ENCODE measurements at places on chromosomes 12 and 14.
A peak's percentile ranks its signal among the peaks of the same experiment; 100 is the strongest.

GRCh38 chr12:130133851-130134562 is 28.3 kb upstream of the FZD10 start:
- DNase-seq, result no peak

DNA sequence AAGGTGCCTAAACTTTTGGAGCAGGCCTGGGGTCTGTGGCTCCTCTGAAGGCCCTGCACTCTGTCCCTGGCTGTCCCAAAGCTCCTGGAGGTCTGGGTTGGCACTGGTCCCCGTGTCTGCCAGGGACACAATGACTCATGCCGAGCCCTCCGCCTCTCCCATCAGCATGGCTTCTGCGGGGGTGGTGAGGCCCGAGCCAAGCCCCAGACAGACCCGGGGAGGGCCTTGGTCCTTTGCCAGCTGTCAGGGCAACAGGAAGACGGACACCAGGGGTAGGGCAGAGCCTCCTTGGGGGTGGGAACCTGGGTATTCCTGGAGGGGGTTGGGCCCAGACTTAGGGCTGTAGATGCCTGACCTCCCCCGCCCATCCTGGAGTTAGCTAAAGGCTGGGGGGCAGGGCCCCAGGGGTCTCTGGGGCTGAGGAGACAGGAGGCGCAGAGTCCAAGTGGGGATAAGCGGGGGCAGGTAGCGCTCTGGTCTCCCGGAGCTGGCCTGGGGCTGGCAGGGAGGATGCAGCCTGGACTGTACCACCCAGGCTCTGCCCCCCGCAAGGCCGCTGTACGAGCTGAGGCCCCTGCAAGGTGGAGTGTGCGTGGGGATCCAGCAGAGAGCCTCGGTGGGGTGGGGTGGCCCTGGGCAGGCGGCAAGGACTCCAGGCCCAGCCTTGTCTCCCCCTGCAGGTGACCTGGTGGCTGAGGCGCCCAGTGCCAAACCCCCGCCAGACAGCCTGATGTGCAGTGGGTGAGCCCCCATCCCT is 16.4 kb upstream of the PUS1 start:
- DNase-seq, result no peak

DNA sequence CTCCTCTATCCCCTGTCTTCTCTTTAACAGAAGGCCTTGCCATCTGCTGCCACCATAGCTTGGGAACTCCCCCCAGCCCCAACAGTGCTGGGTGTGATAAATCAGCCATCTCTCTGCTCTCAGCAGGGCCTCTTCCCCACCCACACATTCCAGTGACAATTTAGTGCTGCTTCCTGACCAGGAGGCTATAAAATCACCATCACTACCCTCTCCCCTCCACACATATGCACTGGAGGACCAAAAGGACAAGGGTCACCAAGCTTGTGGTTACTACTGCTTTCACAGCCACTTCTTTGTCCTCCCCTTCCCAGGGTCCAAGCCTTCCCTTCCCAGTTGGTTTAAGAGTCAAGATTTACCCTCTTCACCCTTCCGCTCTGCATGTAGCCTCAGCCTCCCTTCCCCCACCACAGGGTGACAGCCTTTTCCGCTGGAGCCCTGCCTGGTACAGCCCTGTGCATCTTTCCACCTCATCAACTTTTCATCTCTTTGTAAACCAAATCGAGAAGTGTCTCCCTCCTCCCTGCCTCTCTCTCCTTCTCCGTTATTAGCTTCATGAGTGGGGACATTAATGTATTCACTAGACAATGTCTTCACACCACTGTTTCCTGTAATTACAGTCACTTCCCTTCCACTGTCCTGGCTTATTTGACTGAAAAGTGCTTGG is 9.4 kb downstream of the PSMB5 start:
- DNase-seq, result no peak

DNA sequence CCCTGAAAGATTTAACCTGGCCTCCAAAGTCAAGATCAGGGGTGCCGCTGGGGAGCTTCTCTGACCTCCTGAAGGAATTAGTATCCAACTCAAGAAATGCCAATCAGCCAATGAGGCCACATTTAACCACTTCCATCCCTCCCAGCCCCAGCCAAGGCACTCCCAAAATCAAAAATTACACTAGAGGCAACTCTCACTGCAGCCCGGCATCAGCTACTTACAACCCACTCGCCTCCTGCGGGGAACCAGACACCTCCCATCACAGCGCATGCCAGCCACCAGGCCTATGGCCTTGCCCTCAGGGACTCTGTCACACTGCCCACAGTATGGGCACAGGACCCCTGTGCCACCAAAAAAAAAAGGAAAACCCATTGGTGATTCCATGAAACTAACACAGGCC is 62.3 kb upstream of the DDX11 start:
- no peak for DNase-seq

- DNase-seq, result no peak
Observed at GRCh38 chr12:83010169-83010804, 323.6 kb downstream of the TMTC2 start.

DNA sequence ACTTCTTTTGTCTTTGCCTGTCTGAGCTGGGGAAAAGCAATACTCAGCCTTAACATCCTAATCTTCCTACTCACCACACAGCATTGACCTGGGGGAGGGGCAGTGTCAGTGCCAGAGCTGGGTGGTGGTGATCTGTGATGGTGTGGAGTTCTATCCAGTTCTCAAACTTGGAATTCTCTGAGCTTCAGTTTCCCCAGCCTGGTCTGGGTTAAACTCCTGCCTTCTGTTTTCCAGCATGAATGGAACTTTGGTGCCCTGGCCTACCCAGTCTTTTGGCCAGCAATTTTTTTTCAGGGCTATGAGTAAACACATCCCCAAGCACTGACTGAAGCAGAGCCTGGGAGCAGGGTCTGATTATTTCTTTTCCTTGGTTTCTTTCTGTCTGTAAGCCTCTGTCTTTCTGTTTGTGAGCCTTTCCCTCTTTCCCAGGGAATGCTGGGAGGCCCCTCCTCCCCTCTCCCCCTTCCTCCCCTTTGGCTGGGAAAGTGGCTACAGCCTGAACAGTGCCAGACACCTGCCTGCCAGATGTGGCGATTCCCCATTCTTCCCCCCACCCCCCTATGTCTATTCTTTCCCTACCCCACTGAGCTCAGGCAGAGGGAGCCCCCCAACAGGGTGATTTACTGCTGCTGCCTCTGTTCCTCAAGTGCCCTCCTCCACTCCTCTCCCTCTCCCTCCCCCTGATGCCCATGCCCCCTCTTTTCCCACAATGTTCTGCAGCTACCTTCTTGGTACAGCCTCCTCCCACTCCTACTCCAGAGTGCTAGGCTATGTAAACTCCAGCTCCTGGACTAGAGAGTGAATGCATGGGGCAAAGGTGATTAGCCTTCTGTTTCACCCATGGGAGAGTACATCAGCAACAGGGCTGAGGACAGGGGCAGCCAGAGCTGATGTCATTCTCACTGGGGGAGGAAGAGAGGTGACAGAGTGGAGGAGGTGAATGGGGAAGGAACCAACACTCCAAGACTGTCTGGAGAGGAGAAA is 11.1 kb downstream of the GPR84 start:
- peak; percentile 91 for DNase-seq

DNA sequence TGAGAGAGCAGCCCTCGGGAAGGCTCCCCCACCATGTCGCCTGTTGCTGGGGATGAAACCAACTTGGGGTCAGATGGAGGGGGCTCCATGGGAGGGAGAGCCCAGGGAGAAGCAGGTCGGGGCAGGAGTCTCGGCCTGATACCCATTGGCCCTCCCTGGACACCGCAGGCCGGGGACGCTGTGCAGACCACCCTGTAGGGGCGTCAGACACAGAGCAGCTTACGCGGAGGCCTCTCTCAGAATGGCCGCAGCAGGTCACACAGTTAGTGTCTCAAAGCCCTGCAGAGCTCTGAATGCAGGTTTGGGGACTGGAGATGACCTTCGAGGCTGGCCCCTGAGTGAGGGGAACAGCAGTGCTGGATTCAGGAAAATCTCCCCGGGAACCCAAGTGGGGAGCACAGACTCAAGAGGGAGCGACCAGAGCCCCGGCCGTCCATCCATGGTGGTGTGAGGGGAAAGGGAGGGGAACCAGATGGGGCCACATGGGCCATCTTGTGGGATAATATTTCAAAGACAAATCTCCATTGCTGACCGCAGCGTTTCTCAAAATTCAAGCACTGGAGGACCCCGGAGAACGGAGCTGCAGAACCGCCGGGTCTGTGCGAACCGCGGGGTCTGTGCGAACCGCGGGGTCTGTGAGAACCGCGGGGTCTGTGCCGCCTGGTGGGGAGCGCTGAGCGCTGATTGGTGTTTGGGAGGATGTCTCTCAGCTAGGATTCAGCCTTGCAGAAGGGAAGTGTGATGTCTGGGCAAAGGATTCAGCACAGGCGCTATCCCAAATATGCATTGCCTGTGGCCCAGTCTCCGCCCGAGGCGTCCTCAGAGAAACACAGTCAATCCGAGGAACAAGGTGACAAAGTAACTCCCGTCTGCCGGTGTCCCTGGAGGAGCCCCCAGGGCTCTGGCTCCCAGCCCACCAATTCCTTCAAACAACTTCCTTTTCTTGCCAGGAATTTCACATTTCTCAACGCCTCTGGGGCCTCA is 324.4 kb upstream of the RTL1 start:
- DNase-seq, result no peak

- DNase-seq, result no peak
Observed at GRCh38 chr12:91618281-91618680, 435.7 kb upstream of the DCN start.

GRCh38 chr12:72365151-72365550 is 93.0 kb downstream of the TRHDE start:
- no peak for DNase-seq

- DNase-seq, result no peak
Observed at GRCh38 chr12:24795699-24796347, 153.1 kb downstream of the BCAT1 start.

- DNase-seq, result no peak
Observed at GRCh38 chr14:95197551-95197950, 40.2 kb upstream of the DICER1 start.

DNA sequence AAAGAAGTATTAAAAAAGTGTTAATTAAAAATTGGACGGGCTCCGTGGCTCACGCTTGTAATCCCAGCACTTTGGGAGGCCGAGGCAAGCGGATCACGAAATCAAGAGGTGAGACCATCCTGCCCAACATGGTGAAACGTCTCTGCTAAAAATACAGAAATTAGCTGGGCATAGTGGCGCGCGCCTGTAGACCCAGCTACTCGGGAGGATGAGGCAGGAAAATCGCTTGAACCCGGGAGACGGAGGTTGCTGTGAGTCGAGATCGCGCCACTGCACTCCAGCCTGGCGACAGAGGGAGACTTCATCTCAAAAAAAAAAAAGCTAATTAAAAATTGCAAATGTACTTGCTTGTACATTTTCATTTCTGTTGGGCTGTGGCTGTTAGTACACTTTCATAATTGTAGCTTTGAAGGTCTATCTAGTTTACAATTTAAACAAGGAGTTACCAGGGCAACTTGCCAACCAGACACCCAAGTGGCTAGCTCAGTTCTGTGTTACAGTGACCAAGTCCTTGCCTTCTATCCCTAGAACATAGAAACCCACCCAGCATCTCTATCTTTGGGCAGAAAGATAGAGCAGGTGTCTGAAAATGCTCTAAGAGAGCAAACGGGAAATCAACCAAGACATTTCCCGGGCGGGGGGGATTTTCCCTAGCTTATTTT is 1.2 kb downstream of the COA8 start:
- no peak for DNase-seq

DNA sequence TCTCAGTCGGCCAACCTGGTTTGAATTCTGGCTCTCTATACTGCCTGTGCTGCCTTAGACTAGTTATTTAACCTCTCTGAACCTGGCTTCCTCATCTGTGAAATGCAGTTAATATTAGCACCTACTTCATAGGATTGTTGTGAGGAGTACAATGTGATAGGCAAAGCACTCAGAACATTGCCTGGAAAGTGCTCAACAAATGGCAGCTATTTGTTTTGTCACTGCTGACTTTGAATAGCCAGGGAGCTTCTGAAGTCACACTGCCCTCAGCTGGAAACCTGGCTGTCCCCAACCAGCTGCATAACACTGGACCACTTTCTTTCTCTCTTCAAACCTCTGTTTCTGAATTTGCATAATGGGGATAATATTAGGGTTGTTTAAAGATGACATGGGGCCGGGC is 9.6 kb downstream of the TMEM30B start:
- no peak for DNase-seq

DNA sequence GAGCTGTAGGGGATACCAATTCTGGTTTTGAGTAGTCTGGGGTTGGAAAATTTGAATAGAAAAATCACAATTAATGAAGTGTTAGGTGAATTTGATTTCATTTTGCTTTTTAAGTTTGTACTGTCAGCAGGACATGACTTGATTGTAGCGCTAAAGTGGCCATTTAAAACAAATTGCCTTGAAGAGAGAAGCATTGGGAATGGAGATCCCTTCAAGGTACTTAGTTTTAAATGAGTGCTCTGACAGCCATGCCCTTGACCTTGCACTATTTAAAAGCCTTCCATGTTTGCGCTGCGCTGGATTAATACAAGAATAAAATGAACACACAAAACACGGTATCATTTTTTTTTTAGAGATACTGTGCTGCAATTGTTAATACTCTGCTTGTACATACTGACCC is 345.9 kb downstream of the NAV3 start:
- no peak for DNase-seq

GRCh38 chr14:96881713-96882112 is 84.5 kb downstream of the VRK1 start:
- DNase-seq, result no peak

DNA sequence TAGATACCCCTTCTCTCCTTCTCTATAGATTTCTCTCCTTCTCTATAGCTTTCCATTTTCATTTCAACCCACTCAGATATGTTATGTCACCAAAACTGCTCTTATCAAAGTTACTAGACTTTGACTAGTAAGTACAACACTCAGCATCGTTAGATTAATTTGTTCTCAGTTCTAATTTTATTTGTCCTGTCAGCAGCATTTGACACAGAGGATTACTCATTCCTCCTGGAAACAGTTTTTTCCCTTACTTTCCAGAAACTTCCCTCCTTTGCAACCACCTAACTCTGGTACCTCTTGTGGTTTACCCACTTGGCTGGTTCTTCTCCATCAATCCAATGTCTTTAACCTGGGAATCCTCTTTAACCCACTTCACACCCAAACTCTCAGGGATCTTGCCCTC is 423.7 kb downstream of the TMTC2 start:
- no peak for DNase-seq

DNA sequence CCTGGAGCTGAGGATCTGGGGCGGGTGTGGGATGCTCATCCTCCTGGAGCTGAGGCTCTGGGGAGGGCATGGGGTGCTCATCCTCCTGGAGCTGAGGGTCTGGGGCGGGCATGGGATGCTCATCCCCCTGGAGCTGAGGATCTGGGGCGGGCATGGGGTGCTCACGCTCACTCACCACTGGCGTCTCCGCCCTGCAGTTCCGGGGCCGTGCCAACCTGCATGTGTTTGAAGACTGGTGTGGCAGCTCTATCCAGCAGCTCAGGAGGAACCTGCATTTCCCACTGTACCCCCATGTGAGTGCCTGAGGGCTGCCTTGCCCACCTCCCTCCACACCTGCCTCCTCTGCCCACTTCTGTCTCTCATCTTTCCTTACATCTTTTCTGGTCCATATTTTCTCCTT is 84.4 kb downstream of the B4GALNT3 start:
- DNase-seq, result no peak

GRCh38 chr14:99463974-99464373 is 16.7 kb downstream of the SETD3 start:
- DNase-seq, result no peak

Measured in NCI-H1417 treated with DMSO at 0.1 percent for 48 hours (cell line).